Anterior cingulate cortex (tissue), 58 donors: ENCODE measurements at places on chromosomes 4 and X.

DNA sequence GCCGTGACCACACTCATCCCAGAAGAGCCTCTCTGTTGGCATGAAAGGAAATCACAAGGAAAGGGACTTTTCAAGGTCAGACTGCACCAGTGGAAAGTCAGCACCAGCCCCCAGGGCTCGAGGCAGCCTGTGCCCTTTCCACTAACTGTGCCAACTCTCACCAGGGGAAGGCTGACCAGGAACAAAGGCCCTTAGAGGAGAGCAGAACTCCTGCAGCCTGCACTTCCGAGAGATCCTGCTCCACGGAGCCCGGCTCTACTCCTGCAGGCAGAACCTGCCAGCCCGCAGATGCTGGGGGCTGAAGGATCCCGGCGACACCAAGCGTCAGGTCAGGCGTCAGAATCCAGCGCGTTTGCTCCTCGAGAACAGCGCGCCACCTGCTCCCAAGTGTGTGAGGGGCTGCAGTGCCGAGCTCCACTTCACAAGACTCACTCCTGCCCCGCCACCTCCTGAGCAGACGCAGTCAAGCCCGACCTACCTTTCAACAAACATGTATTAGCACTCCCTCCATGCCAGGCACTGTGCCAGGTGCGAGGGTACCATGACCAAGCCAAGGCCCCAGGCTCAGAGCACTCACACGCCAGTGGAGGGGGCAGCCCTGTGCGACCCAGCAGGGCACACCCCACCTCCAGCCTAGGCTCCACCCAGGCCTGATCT, 13.6 kb upstream of the HELT start:
- no peak for DNase-seq

GRCh38 chr4:88757067-88757466, 59.4 kb upstream of the NAP1L5 start:
- no peak for DNase-seq

DNA sequence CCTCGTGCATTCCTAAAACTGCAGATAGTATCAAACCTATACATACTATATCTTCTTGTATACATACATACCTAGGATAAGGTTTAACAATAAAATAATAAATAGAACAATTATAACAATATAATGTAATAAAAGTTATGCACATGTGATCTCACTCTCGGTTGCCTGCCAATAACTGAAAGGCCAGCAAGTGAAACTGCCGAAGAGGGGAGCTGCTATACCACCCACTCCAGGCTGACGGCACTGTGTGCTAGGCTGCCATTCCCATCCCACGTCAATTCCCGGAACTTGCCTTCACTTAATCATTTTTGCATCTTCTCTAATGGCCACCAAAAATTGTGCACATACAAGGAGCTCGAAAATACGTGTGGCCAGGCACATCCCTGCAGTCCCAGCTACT, 451.1 kb upstream of the FAT1 start:
- no peak for DNase-seq

- DNase-seq, result no peak
Observed at GRCh38 chr4:160136021-160136420, 1033.1 kb downstream of the RAPGEF2 start.
